AG10803 (cell line): ENCODE measurements at places on chromosomes 4 and X.

DNA sequence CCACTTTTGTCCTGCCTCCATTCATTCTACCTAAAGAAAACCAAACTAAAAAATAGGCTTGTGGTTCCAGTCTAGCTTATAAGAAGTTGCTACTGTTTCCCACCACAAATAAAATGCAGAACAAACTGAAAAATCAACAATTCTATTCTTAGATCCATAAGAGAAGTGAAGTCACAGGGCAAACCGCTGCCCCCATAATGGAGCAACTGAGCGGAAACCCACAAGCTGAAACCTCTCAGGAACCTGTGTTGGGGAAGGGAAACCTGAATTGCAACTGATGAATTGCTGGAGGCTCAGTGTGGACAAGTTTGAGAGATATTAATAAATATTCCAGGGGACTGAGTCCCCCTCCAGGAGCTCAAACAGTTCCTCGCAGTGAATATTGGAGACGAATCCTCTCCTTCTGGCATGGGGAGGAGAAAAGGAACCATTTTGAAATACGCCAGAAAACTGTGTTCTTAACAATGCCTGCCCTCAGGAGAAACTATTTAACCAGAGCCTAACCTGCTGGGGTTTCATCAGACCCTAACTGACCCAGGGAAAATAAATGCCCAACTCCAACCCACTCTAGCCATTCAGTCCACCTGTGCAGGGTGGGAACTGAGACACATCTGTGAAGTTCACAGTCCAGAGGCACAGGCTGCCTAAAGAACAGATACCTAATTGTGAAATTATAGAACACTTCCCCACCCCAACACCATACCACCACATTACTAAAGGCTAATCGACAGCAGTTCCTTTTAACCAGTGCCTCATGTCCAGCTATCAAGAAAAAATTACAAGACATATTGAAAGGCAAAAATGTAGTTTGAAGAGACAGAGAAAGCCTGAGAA is 22.8 kb upstream of the SH3RF1 start:
- DNase-seq, result no peak

- peak; percentile 24 for DNase-seq
These were observed 28.6 kb upstream of the BBS12 start for GRCh38 chr4:122703868-122704267.

DNA sequence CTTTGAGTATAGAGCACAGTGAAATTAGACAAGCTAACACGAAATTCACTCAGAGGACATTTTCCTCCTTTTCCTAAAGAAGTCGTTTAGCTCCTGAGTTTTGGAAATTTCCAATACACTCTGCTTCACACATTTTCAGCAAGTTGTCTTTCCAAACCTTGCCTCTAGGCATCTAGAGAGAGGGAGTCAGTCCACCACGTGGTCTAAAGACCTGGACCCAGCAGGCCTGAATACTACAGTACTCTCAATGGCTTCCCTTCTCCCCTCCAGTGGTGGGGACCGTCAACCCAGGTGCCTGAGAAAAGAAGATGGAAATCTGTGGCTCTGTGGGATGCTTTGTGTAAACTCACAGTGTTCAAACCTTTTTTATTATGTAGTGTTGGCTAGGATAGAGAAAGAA is 13.9 kb upstream of the SCML2 start:
- no peak for DNase-seq

DNA sequence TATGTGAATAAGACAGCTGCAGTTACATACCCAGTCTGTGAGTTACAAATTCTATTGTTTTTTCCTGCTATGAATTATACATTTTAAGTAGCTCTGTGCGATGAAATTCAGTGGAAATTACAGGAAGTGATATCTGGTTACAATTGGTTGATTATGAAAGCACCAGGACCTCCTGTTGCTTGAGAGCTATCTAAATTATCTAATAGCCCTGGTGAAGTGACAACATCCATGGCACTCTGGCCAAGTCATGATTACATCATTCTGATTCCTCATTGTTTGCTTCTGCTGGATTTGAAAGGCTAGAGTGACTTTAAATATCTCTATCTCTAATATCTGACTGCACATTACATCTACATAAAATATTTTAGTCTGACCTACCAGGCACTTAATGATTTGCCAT is 515.0 kb downstream of the CFAP47 start:
- no peak for DNase-seq

DNA sequence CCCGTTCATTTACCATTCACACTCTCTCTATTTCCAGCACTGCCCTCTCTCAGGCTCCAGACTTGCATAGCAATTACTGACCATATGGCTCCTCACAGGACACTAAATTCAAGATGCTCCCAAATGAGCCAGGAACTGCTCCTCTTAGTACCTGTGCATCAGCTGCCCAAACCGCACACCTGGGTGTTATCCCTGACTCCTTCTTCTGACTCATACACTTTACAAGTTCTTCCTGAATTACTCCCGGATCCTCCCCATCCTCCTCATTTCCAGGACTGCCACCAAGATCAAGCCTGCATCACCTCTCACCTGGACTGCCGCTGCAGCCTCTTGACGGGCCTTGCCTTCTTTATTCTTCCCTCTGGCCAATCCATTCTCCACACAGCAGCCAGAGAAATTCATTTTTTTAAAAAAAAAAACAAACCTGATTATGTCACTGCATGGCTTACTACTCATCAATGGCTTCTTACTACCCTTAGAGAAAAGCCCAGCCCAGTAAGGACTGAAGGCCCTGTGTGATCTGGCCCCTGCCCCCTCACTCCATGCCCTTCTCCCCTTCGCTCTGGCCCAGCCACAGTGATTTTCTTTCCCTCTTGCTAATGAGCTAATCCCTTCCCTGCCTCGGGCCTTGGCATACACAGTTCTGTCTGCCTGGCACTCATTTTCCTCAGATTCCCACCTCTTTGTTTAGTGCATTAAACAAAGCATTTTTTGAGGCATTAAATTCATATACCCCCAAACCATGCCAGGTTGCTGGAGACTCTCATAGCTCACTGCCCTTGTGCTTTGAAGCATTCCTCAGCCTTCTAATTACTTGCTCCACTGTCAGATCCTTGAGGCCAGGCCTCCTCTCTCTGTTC is 92.0 kb downstream of the PDGFRA start:
- DNase-seq, result no peak

DNA sequence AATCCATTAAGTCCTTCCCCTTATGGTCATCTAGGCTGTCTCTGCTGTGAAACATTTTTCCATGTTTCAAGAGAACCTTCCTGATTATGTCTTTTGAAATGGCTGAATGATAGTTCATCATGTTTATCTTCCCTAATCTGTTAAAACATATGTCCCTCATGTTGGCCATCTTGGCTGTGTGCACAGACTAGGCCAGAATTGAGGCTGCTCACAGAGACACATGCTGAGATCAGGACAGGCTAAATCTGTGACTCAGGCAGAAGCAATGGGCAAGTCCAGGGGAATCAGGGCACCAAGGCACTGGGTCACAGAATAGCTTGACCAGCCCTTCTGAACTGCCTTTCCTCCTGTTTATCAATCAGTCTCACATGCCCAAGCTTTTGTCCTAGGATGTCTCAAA is 78.3 kb downstream of the FHDC1 start:
- DNase-seq, result no peak
